ENCODE measurements at places on chromosomes 4 and X.

DNA sequence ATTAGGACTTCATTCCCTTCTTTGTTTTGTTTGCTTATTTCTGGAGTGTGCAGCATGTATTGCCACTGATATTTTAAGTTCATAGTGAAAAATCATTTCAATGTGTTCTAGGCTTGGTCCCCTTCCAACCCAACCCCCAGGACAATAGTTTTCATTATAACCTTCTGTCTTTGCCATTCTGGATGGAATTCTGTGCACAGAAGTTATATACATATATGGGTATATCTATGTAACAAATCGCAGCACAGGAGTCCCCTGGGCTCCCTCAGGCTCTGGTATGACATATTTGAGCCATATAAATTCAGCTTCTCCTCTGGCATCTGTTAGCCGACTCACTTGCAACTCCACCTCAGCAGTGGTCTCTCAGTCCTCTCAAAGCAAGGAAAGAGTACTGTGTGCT is at the start of gene TNMD:
Gene TNMD, plus strand, starts transcription at position 326 of the 400 bp plus-strand sequence. CDS start 83 bp downstream, outside the sequence.
- DNase-seq, result no peak

GRCh38 chr4:78482281-78482680 is 69.3 kb upstream of the ANXA3 start:
- DNase-seq, result no peak

GRCh38 chr4:35228313-35228712 is 1016.0 kb downstream of the ARAP2 start:
- DNase-seq, result no peak

- DNase-seq, result no peak
Observed at GRCh38 chr4:84481860-84482245, 17.2 kb downstream of the NKX6-1 start.

DNA sequence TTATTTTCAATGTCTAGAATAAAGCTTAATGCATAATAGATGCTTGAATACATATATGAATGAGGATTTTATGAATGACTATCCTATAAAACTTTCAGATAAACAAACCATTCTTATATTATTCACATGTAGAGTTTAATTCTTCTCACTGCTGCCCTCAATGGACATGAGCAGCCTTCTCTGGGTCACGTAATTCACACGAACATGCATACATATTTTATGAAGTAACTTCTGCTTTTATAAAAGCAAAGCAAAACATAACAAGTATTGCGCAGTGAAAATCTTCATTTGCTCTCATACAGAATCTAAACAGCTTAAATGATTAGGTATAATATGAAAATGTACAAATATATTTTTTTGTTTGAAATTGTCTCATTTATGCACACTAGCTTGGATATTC is 116.7 kb downstream of the TMA16 start:
- no peak for DNase-seq

DNA sequence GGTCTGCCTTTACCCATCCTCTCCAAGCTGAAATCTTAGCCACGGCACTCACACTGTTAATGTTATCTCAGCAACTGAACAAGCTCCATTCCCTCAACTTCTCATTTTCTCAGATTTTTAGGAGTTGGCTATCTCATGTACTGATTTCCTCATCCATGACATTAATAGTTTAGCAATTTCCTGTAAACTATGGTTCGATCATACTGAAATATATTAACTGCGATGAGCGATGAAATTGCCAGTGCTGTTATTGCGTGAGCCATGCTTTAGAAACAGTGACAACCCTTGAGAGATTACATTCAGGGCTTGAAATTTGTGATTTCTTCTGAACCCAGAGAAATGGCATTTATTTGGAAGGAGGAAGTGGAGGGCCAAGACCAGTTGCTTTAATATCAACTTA is 223.7 kb downstream of the GPAT3 start:
- no peak for DNase-seq

DNA sequence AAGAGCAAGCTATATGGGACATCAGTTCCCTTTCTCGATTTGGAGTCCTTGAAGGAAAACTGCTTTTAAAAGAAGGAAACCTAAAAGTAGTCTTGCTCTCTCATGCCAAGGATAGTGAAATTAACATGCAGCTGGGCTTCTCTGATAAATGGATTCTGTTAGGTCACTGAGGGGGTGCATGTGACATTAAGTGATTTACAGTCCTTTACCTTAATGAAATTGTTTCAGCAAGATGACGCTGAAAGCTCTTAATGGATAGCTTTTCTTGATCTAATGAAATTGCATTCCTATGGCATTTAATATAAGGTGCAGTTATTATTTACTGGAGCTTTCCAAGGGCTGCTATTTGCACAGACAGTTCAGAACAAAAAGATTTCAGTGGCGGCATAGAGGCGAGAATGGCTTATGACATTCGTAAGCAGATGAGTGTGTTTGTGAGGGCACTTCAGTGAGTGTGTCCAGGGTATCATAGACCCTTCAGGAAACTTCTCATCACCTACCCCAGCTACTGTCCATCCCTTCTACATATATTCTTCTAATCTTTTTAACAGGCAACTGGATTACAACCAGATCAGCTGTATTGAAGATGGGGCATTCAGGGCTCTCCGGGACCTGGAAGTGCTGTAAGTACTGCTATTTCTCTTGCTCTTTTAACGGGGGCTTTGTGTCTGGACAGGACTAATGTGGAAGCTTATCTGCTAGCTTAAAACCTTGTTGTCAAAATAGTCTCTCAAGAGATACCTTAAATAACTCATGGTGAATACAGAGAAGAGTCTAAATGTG is 219.9 kb upstream of the PACRGL start:
- DNase-seq, result no peak

DNA sequence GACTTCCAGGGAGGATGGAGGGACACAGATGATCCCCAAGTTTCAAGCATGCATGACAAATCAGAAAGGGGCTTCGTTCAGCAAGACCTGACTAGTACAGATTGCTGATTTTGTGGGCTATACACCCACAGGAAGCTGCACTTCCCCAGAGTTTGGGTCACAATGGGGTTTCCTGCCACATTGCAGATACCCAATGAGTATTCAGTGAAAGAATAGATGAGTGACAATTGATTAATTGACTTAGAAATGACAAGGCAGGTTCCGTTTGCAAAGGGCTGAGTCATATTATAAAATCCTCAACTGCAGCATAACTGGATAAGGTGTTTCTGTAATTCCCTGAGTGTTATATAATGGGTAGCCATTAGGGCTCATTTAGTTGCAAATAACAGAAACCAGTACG is 146.6 kb upstream of the TBL1X start:
- DNase-seq, result no peak

DNA sequence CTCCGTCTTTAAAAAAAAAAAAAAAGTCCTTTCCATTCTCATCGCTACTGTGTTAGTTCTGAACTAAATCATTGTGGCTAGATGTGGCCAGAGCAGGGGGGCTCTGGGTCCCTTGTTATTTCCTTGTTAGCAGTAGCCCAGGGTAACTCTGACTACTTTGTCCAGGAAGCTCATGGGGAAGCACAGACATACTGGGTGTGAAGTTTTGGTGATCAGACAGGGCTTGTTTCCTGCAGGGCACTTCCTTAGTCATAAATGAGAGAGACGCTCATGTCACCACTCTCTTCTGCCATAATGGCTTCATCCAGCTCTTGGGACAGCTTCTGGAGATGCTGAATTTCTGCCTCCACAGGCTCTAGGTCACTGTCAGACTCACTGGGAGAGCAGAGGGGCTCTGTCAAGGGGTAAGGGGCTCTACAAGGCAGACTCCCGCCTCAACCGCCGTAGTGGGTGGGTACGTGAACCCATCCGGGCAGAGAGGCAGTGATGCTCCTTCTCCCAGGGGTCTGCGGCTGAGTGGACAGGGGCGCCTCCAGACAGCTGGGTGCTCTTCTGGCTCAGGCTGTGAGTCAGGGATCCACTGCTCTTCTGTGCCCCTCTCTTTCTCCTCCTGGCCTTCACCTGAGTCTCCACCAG is 12.9 kb downstream of the STIM2 start:
- DNase-seq, result no peak

DNA sequence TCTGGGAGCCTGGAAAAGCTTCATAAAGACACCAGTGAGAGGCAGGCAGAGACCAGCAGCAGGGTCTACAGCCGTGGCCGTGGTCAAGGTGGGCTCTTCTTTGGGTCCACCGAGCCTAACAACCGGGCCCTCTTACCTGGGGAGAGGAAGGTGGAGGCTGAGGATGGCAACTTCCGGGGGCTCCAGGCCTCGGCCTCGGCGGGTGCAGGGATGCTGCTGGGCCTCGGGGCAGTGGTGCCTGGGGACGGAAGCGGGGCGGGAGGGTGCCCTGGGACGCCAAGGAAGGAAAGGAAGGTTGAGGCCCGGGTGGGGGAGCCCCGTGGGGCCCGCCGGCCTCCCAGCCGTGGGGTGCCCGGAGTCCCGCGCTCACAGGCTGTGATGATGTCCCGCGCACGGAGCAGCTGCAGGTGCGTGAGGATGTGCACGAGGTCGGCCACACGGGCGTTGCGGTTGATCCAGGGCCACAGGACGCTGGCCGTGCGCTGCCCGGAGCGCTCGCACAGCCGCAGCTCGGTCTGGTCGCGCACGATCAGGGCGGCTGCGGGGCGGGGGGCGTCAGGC is 561 bp downstream of the IRAK1 start:
- no peak for DNase-seq

DNA sequence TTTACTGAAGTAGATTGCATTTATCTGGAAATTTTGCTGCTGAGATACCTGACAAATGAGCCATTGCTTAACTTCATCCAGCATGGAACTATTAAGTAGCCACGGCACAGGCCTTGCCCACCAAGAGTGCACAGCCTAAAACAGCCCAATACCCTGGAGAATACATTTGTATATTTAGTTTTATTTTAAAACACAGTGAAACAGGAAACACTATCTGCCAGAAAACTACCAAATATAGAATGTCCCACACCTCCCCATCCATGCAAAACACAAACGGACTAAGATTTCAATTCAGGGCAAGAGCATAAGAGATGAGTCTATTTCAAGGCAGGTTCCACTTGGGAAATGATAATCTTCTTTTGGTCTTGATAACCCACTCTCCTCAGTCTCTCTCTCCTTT is 57.1 kb downstream of the MAML3 start:
- DNase-seq, result no peak

- DNase-seq, result no peak
Observed at GRCh38 chr4:37268319-37268718, 23.8 kb downstream of the NWD2 start.

DNA sequence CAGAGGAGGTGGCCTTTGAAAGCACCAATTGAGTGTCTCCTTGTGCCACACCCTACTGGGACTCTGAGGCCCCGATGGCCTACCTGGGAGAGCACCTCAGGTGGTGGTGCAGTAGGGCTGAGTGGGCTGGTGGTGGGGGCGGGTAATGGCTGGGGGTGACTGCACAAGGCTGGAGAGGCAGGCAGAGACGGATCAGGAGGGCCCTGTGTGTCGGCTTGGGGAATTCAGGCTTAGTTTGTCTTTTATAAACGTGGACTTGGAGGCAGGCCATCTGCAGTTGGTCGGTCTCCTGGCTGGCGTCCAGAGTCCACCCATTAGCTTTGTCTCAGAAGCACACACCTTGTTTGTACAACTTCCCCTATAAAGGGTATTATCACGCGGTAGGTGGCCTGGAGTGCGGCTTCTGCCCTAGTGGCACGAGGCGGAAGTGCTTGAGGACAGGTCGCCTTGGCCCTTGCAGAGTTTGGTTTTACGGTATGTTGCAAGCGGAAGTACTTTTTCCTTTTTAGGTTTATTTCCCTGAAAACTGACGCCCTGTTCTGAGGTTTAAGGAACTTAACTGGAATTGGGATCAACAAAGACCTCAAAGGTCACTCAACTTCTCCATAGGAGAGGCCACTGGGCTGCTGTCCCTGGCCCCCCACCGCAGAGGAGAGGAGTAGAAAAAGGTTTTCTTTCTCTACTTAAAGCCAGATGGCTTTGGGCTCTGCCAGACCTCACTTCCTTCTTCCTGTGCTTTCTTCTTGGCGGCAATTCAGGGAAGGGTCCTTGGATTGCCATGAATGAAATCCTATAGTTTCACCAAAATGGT is 8.0 kb downstream of the TBC1D14 start:
- DNase-seq, result no peak

DNA sequence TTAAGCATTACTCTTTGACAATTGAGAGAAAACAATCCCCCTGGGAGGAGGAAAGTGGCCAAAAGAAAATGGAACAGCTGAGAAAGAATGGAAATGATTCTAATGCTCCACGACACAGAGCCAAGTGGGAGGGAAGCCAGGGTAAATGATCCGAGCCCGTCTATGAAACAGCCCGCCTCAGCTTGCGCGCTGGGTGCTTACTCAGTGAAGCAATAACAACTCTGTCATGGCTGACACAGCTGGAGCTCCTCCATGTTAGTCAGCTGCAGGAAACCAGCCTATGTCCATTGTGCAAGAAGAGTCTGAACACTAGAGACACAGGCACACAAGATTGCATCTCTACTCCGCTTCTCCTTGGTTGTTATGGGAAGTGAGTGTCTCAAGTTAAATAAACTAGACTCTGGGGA is 19.3 kb downstream of the NOA1 start:
- DNase-seq, result no peak

DNA sequence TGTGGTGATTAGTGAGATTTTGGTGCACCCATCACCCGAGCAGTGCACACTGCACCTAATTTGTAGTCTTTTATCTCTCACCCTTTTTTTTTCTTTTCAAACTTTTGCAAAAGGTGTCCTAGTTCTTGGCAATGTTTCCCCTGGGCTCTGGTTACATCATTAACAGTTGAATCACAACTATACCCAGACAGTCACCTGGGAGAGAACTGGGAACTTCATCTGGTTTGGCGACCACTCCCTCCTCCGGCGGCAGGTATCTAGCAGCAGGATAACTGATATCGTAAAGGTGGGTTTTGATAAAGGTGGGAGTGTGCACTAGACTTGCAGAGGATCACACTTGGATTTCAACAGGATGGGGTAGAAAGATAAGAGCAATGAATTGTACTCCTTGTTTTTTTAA is 140.5 kb downstream of the CHIC2 start:
- DNase-seq, result no peak

- no peak for DNase-seq
Observed at GRCh38 chrX:1899841-1900240, 285.0 kb downstream of the ASMT start.

DNA sequence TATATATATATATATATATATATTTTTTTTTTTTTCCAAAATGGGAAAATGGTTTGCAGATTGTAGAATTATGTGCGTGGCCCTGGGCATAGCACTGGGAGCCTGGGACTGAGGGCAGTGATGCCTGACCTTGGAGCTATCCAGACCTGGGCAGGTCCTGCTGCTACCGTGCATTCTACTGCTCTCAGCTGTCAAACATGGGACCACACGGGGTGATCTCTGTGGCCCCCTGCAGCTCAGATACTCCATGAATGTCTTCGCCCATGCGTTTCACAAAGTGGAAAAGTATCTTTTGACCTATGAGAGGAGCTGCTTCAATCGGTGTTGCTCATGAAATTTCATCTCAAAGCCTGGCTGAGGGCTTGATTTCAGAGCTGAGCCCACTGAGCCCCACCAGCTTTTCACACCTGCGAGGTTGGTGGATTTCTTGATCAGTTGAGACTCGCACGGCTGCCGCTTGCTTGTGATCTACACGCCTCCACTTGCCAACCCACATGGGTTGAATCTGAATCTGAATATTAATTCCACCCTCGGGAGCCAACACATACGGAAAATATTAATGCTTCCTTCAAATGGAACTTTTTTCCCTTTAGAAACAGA is 35.7 kb downstream of the ING2 start:
- DNase-seq, result no peak
